ENCODE measurements at places on chromosomes 16 and 17.

DNA sequence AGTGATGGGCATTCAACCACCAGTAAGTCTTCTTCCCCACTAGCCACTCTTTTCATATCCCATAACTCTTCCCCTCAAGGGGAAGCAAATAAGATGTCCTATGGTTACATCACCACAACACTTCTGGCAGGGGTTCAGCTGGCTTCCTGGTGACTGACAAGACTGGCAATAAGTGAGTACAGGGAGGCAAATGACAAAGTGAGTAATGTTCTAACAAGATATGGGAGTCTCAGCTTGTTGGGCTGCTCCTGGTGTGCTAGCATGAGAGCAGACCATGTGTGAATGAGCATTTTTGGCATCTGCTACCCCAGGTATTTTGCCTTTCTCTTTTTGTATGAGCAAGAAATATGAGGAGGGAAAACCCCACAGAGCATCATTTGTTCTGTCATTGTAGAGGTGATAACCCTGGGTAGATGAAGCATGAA lies 9.9 kb downstream of the TMIGD1 start:
- ATAC-seq, result peak; percentile 27

DNA sequence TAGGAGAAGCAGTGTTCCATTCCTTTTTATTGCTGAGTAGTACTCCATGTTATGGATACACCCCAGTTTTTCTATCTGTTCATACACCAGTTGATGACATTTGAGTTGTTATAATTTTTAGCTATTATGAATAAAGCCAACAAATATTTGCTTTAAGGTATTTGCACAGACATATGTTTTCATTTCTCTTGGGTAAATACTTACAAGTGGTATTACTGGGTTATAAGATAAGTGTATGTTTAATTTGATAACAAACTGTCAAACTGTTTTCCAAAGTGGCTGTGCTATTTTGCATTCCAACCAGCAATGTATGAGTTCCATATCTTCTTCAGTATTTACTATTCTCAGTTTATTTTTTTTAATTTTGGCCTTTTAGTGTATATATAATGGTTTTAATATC lies 27.7 kb upstream of the GFOD2 start:
- ATAC-seq, result no peak

DNA sequence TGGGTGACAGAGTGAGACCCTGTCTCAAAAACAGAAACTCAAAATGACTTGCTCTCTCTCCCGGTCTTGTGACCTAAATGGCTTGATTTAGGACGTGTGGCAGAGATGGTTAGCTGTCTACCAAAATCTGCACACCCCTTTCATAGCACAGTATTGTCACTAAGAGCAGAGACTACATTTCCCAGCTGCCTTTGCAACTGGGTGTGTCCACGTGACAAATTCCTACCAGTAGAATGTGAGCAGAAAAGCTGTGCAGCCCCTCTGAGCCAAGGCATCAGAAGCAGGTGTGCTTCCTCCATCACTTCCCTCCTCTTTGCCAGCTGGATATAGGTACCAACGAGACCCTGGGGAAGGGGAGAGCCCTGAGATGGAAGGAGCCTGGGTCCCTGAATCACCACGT lies 25.5 kb downstream of the GPR142 start:
- no peak for ATAC-seq

DNA sequence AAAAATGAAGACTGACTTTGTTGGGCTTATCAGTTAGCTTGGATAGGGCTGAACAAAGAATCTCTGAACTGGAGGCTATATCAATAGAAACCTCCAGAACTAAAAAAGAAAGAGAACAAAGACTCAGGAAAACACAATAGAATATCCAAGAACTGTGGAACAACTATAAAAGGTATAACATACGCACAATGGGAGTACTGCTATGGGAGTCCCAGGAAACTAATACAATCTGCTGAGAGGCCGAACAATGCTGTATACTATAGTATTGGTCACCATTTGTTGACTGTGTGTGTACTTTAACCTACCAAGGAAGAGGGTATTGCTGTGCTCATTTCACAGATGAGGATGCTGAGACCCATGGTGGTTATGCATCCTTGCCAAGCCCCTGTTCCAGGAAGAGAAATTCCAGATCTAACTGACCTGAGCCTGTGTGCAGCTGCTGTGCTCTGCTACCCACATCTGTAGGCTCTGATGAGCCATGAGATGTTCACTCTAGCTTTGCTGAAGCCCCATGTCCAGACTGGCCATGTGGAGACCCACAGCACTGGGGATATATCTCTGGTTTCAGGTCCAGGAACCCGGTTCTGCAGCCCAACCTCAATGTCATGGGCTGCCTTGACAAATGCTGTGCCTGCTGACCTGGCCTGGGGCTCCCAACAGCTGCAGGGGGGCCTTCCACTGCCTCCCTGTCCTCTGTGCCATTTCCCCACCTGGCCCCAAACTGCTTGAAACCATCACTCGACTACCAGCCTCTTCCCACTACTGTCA lies 254.3 kb upstream of the TNRC6C start:
- ATAC-seq, result no peak

DNA sequence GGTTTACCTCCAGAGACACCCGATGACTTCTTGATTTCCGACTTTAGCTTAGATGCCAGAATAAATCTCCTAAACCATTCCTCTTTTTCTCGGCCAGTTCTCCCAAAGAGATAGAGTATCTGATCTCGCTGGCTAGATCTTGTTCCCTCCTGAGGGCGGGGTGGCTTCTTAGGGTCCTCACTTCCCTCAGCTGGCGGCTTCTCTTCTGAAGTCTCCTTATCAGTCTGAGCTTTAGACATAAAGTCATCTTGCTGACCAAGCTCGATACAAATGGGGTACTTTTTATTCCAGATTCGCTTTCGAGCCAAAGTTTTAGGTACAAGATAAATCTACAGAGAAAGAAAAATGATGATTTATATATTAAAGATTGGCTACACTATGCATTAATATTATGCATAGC lies 63.6 kb upstream of the ERN1 start:
- ATAC-seq, result no peak

DNA sequence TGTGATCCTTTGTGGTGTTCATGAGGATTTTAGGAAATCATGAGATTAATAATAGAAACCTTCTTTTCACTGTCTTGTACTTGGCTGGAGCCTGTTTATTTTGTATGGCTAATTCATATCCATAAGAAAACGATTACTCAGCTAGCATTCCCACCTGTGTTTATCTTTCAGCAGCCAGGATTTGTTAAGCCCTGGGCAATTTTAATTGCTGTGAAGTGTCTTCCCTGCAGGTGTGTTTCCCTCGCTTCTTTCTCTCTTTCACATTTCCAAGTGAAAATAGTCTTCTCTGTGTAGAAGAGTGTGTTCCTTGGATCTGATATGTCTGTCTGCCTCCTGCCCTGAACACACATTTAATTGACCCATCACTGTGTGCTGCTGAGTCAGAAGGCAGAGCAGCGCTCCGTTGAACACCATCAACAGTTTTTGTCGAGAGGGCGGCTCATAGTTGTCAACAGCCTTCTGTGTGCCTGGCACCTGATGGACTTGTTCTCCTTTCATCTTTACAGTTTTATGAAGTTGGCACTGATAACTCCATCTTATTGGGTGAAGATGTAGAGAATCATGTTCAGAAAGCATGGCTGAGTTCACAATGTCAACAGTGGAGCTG lies 83.2 kb downstream of the SPECC1 start:
- ATAC-seq, result no peak

GRCh38 chr16:3938843-3939624 lies 58.5 kb upstream of the CREBBP start:
- peak; percentile 74 for ATAC-seq
